ENCODE measurements at places on chromosomes 5 and 9. TPM values are rescaled to one million over a fixed set of nuclear protein-coding genes. Genes with fewer than 3 reads are reported as not detected.

ACSL6 gene
- total RNA-seq: 10.2 TPM

HSD17B3 gene
- not detected for total RNA-seq

PDLIM4 gene
- 0.45 TPM for total RNA-seq

WDR38 gene
- total RNA-seq: not detected

CNTLN gene
- 1.7 TPM for total RNA-seq

SHC3 gene
- not detected for total RNA-seq

All from T-helper 2 cell treated with Interferon-gamma antibody and Interleukin-4, amounts not matched to agents 100 ng/mL and 5 ng/mL, for 36 hours (primary cell).